ENCODE measurements at places on chromosomes 3 and 15. TPM values are rescaled to one million over a fixed set of nuclear protein-coding genes. Genes with fewer than 3 reads are reported as not detected.

GRCh38 chr15:59360896-59361295 lies 11.8 kb downstream of the MYO1E start:
- no peak for DNase-seq

GRCh38 chr3:169865176-169865767 lies 4.5 kb downstream of the LRRC31 start:
- DNase-seq: no peak

The GALNT15 gene
- 23.6 TPM for polyA plus RNA-seq

DNA sequence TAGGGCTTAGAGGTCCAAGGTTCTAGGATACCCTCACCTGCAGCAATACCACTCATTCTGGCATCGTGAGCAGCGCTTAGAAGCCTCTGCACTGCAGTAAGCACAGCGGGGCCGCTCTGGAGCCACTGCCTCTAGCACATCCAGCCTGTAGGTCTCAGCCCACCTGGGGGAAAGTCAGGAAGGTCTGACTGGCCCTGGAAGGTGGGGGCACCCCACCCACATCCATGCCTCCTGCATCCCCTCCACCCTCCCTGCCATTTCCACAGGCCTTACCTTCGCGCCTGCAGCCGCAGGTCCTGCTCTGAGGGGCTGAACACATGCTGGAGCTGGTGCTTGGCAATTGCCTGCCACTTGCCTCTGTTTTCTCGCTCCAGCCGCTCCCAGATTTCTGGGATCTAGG lies 901 bp upstream of the RASSF1 start:
- DNase-seq: no peak

- DNase-seq: no peak
These were observed 151.7 kb downstream of the ATG7 start for GRCh38 chr3:11423868-11424267.

GRCh38 chr3:140758791-140759444 lies 81.1 kb downstream of the TRIM42 start:
- DNase-seq: no peak

DNA sequence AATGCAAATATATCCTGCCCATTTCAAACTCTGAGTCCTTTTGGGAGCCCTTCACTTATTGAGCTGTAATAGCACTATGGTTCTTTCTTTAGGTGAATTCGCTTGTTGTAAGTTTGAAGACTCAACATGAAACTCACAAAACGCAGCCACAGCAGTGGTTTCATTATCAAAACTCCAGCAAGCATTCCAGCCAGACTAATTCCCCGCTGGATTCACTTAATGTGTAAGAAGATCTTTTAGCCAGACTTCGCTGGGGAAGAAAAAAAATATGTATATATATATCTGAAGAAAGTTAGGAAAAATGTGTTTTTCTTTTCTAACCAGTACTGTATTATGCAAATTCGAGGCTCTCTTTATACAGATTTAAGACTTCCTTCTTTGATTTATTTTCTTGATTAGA lies 241.1 kb downstream of the WNT5A start:
- no peak for DNase-seq
